ENCODE measurements at places on chromosomes 5 and 9.

- peak; percentile 59 for DNase-seq
These were observed 19.6 kb upstream of the LIX1 start for GRCh38 chr5:97162045-97162444.

DNA sequence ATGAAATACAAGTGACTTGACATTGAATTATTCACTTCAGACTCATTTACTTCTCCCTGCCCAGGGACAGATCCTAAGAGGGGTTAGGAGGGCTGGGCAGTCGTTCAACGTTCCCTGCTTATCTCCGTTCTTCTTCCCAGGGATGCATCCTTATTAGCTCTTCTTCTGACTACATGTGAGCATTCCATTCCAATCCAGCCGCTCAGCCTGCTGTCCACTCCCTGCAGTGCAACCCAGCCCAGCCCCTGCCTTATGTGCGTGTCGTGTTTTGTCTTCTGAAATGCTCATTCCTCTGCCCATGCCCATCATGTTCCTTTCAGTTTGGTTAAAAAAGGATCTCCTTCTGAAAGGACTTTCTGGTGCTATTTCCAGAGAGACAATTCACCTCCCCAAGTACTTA lies 64.7 kb upstream of the PALM2AKAP2 start:
- no peak for DNase-seq

DNA sequence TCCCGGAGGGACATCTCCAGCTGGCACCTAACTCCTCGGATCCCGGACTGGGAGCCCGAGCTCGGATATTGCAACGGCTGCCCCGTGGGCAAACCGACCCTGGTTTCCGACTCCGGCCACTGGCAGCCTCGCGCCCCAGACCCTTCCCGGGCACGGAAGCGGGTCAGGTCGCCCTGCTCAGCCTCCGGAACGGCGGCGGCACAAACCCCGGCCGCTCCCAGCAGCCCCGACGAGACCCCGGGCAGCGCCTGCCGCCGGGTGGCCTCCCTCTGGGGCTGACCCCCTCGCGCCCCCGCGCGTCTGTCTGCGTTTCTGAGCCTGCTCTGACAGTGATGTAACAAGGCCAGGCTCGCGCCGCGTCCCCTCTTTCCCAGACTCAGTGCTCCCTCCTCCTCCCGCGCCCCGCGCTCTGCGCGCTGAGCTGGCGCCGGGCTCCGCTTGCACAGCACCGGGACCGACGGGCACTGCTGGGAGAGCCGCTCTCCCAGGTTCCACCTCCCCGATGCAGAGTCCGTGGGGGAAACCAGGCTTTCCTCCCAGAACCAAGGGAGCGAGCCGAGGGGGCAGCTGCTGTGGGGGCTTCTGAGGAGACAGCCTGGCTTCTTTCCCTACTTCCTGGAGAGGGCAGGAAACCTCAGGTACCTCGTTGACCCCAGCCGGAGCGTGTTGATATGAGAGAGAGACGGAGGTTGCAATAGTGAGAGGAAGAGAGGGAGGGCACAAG lies at the start of gene TMEM215:
Gene TMEM215, plus strand, starts transcription at position 373 of the 724 bp plus-strand sequence. CDS start 644 bp downstream, outside the sequence.
- no peak for DNase-seq

DNA sequence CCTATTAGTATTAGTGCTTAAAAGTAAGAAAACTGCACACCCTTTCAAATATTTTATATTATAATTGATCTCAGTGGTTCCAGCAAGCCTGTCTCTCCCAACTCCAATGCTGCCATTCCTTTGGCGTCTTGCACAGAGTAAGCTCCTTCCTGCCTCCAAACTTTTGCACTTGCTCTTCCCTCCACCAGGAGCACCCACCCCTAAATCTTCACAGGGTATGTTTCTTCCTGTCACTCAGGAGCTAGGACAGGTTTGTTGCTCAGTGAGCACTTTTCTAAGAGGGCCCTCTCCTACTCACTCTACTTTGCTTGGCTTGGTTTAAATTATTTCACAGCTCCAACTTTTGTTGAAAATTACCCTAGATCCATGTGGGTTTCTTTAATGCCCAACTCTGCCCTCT lies 189.1 kb upstream of the ADRA1B start:
- DNase-seq: no peak

GRCh38 chr9:135689011-135689410 lies 10.3 kb downstream of the SOHLH1 start:
- no peak for DNase-seq
